Activated T-helper 1 cell treated with anti-CD3 and anti-CD28 coated beads, Interleukin-12 subunit alpha, Interleukin-12 subunit beta, Interleukin-2, Interleukin-4 antibody, amounts not matched to agents 30 ng/mL and 10 ng/mL and 1 ng/mL, durations not matched to agents 14 hours and 24 hours and 36 hours (primary cell): ENCODE measurements at places on chromosomes 5 and 9. TPM values are rescaled to one million over a fixed set of nuclear protein-coding genes. Genes with fewer than 3 reads are reported as not detected.

DNA sequence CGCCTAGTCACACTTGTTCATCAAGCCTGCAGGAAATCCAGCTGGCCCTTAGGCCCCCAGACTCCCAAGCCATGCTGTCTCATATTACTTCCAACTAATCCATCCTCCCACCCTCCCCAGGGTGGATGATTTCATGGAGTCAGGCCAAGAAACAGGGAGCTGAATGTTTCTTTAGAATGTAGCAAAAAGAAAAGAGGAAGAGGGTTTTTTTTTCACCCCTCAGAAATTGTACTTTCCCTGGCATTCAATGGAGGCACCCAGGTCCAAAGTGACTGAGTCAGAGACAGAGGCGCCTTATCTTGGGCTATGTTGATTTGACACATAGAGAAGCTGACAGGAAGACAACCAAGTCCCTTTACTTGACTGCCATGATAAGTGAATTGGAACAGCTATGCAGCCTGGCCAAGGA lies 260.2 kb upstream of the NR4A3 start:
- no peaks in the 10 kb centered on the region for H3K4me1 ChIP-seq
- no peaks in the 10 kb centered on the region for H3K36me3 ChIP-seq
- DNase-seq = no peak
- no peak overlapping the region for H3K27ac ChIP-seq
- peaks cover 14% of the 10 kb centered on the region for H3K27me3 ChIP-seq

The SPAAR gene
- not detected in 2 replicates for total RNA-seq

- peaks cover 11% of the 10 kb centered on the region for H3K4me1 ChIP-seq
- no peak for DNase-seq
- H3K27me3 ChIP-seq = peaks cover 26% of the 10 kb centered on the region
- no peaks in the 10 kb centered on the region for H3K36me3 ChIP-seq
- peak overlapping the region; percentile 88 for H3K4me3 ChIP-seq
- H3K27ac ChIP-seq = peak overlapping the region; percentile 76
Observed at GRCh38 chr5:74865256-74865803, 857 bp downstream of the FAM169A start.

The GRXCR2 gene
- total RNA-seq = not detected in 2 replicates

The SLC6A19 gene
- not detected in 2 replicates for total RNA-seq

DNA sequence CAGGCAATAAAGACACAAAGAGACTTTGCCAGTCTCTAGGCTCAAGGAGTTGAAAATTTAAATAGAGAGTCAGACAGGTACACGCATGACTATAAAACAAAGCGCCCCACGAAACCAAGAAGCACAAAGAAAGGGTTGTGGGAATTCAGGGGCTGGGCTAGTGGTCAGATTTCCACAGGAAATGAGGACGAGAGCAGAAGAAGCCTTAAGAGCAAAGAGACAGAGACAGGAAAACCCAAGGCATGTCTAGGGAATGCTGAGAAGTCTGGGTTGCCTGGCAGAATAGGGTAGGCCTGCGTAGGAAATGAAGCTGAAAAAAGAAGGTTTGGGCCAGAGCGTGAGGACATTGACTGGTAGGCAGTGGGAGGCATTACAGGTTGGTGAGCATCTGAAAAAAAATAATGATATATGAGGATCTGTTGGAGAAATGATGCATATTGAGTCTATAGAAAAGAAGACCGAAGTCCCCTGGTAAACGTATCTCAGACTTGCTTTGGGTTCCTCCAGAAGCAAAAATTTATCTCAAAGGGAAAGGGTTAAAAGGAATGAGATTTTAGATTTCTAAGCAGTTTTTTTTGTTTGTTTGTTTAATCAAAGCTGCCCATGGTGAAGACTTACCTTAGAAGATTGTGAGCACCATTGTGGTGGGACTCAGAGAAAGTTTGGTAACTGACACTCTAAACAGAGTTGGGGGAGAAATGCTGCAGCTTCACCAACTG lies 51.8 kb downstream of the SLC1A3 start:
- no peak overlapping the region for H3K4me3 ChIP-seq
- no peak for DNase-seq

The DOLPP1 gene
- total RNA-seq = 28.4 and 30.2 TPM in 2 replicates

DNA sequence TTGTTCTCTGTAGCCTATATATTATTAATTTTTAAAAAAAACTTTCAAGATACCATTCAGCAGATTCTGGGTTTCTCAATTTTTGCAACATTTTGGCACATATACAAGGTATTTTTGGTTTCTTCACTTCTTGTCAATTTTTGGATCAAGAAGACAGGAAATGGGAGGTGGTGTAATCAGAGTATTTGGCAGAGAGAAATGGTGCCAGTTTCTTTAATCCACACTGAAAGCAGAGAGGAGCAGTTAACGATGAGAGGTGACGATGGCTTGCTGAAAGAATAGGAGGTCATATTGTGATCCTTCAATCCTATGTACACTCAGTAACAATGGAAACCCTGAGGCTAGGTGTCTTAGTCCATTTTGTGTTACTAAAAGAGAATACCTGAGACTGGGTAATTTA lies 16.4 kb downstream of the NNT start:
- H3K36me3 ChIP-seq = peaks cover 32% of the 10 kb centered on the region
- no peak overlapping the region for H3K27ac ChIP-seq
- no peaks in the 10 kb centered on the region for H3K4me1 ChIP-seq
- no peaks in the 10 kb centered on the region for H3K27me3 ChIP-seq
- no peak overlapping the region for H3K4me3 ChIP-seq

GRCh38 chr9:132124800-132125199 lies 37.1 kb upstream of the NTNG2 start:
- H3K36me3 ChIP-seq = no peaks in the 10 kb centered on the region
- no peak overlapping the region for H3K27ac ChIP-seq

- no peaks in the 10 kb centered on the region for H3K4me1 ChIP-seq
- H3K36me3 ChIP-seq = no peaks in the 10 kb centered on the region
- no peak overlapping the region for H3K27ac ChIP-seq
- H3K4me3 ChIP-seq = no peak overlapping the region
- no peaks in the 10 kb centered on the region for H3K27me3 ChIP-seq
- no peak for DNase-seq
Observed at GRCh38 chr5:43581398-43581797, 21.6 kb upstream of the NNT start.

The PLAC8L1 gene
- total RNA-seq = 0.37 and 0.99 TPM in 2 replicates
